ENCODE measurements at places on chromosomes 6 and 20.

- no peak for DNase-seq
Observed at GRCh38 chr6:131954775-131955107, 3.6 kb upstream of the CCN2 start.

GRCh38 chr20:21161926-21162325 is 36.0 kb downstream of the KIZ start:
- no peak for DNase-seq

- DNase-seq = no peak
Observed at GRCh38 chr20:47043086-47043485, 148.4 kb downstream of the EYA2 start.

DNA sequence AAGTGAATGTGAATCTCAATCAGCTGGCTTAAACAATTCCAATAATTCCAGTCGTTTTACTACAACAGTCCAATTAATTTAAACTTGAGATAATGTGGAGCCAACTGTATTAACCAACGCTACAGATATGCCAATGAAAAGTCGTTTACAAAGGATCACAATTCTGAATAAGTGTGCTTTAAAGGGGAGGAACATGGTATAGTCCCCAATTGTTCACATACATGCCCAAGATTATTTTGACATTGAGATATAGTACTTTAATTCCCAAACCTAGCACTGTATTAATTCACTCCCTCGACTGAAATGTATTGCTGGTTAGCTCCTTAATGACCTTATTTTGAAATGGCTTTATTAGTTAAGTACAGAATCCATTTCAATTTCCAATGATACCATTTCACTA is 2.5 kb downstream of the AKIRIN2 start:
- DNase-seq = no peak
